ENCODE measurements at places on chromosomes 5 and 9.

DNA sequence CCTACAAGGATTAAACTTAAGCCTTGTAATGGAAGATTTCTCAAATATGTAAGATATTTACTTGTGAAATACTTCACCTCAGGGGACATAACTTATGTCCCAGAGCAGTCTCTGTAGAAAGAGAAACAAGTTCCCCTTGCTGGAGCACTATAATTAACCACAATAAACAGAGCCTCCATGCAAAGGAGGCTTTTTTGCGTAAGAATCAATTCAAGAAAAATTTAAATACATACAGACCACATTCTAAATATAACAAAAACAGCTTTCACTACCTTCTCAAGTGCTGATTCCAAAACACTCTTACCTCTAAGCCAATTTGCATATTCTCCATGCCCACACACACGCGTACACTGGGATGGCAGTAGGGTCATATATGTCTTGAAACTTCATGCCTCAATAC, 30.7 kb upstream of the CCNB1 start:
- DNase-seq: no peak

GRCh38 chr5:36704131-36704530, 97.7 kb downstream of the SLC1A3 start:
- DNase-seq: no peak

DNA sequence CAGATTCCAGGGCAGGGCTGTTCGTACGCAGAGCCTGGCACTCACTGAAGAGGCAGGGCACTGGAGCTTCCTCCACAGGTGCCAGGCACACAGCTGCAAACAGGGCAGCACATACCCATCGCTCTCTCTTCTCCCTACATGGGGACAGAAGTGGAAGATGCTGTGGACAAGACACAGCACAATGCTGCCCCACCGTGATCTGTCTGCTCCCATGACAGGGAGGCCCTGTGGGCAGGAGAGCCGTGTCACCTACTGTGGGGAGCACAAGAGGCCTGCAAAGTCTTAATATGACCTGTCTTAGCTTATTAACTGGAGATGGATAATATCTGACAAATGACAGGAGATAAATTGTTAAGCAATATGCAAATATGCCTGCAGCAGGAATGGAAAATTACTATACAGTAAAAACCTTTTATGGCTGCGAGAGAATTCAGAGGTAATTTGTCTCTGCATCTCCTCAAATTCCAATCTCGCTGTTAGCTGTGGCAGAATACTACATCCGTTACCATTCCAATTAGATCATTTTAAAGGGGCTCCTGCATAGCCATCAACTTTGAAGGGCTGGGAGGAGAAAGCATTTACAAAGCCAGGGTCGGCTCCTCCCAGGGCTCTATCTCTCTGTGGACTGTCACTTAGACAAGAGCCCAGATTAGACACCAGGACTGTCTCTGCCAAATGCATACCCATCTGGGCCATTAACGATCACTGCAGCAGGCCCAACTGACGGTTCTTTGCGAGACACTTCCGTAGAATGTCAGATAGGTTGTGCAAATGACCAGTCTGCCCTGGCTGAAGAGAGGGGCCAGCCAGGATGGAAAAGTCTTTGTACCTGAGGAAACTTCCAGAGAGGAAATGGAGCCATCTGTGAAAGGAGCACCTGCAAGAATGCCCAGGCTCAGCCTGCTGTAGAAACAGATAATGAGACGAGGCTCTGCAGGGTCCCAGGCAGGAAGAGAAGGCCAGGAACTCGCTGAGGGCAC, 90.7 kb upstream of the FSTL4 start:
- no peak for DNase-seq

DNA sequence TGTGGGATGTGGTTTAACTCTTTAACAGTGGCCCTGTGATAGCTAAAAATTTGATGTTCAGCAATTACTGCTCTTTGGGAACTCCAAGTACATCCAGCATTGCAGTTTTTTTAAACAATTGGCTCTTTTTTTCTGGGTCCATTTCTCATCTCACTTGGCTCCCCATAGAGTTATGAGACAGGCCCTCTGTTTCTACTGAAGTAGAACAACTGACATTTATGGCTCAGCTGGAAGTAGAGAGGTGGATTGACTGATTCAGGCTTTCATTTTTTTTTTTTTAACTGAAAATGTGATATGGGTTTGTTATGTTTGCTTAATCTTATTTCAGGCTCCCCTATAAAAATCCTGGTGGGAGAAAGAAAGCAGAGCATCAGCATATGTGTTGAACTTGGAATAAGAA, 96.6 kb upstream of the CD180 start:
- DNase-seq: no peak

GRCh38 chr9:107603281-107603680, 113.7 kb upstream of the KLF4 start:
- no peak for DNase-seq

DNA sequence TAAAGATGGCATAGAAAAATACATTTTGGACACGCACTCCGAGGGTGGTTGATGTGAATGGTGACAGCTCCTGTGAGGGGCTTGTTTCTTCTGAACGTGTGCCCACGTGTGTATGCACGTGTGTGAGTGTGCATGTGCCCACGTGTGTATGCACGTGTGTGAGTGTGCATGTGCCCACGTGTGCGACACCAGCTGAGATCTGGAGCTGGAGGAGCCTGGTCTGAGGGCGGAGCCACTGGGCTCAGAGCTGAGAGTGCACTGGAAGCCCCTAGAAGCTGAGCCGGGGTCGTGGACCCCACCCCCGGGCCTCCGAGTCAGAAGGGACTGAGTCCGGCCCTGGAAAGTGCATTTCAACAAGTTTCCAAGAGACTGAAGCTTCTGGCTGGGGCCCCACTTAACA, 282.5 kb upstream of the IRX4 start:
- DNase-seq: no peak

GRCh38 chr5:154590093-154590724, 112.2 kb upstream of the HAND1 start:
- DNase-seq: no peak

DNA sequence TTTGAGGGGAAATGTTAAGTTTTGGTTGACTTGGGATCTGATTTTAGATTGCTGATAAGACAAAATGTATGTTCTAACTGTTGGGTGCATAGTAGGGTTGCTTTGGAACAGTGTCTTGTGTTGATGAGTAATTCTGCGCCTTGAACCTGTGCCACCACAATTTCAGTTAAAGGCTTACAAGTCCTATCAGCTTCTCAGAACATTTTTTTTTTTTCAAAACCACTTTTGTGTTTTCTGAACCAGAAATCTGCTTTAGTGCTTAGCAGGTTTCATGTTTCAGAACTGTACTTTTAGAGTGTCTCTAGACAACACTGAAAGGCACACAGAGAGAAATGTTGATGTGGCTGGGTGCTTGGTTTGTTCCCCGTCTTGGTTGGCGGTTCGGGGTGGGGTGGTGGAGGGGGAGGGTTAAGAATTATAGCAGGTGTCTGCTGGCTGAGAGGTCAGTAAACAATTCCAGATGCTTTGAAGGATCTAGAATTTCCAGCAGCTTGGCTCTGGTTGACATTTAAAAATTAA, 84.6 kb downstream of the ANKRD55 start:
- no peak for DNase-seq

DNA sequence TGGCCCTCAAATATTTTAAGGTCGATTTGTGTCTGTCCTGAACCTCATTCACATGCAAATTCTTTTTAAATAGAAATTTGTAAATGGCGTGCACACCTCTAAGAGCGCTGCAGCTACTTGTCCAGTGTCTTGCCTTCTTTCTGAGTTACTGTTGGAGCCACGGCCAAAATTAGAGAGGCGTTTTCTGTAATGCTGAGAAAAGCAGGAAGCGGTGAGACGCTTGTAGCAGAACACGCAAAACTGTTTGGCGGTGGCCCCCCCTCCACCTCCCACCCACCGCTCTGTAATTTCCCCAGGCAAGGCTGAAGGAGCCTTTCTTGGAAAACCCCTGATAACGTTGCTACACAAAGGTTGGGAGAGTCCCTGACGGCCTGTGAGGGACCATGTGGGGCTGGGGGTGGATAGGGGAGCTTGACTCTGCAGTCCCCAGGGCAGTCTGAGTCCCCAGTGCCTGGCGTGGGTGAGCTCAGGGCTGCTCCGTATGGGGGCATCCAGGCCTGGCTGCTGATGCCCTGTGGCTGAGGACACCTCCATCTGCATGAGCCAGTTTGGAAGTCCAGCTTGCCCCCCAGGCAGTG, 96.5 kb downstream of the GADD45G start:
- no peak for DNase-seq

DNA sequence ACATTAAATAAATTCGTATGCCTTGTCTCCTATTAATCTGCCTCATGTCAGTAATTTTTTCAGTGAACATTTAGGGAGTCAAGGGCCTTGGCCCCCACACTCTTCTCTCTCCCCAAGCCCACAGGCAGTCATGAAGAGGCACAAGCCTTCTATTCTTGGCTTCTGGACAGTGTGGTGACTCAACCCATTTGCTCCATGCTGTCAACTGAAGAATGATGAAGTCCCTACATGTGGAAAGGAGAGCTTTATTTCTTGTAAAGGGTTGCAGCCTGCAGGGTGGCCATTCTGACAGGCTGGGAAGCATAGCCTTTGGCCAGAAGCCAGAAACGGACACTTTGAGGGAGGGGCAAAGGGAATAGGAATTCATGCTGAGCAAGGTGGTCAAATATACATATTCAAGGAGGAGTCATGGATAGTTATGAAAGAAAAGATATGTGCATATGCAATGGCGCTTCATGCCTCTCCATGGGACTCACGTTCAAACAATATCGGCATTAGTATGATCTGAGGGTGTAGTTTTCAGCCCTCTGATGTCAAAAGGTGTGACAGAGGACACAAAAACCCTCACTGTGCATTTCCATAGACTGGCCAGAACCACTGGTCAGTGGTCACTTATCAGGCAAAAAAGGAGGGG, 31.3 kb downstream of the ANKRA2 start:
- DNase-seq: no peak

DNA sequence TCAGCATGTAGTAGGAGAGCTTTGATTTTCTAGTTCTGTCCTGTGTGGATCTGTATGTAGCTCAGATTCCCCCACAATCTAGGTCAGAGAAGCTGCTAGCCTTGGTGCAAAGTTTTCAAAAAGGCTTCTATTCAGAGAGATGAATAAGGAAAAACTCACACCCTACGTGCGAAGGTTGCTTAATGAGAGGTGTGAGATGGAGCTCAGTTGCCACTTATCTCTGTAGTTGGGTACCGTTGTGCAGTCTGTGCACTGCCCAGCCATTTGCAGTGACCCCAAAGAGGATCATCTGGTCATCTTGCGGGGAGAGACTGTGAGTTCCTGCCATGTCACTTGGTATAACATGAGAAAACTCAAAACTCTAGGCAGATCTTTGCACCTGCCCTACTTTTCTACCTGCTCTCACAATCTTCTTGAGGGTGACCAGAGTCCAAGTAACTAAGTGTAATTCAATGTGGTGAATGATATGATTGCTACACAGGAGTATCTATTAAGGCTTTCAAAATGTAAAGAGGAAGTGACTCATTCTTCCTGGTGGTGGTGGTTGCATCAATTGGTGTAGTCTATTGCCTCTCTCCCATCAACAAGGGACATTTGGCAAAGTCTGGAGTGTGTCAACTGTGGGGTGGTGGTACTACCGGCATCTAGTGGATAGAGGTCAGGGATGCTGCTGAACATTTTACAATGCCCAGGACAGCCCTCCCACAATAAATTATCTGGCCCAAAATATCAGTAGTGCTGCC, 65.2 kb downstream of the TMC1 start:
- no peak for DNase-seq

DNA sequence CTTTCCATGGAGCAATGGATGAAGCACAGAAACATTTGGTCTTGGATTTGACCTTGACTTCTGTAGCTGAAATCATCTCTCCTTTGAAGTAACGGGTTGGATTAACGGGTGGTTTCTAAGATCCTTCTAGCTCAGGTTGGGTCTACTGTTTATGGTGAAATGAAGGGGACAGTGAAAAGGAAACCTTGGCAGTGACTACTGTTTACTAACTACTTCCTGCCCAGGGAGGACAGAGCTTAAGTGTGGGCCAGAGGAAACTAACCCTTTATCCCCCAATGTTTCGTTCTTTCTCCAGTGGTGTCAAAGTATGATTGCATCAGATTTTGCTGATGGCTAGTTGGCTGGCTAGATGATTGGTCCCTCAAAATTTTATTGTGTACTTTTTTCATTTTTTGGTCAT, 22.2 kb downstream of the SKP2 start:
- DNase-seq: no peak

DNA sequence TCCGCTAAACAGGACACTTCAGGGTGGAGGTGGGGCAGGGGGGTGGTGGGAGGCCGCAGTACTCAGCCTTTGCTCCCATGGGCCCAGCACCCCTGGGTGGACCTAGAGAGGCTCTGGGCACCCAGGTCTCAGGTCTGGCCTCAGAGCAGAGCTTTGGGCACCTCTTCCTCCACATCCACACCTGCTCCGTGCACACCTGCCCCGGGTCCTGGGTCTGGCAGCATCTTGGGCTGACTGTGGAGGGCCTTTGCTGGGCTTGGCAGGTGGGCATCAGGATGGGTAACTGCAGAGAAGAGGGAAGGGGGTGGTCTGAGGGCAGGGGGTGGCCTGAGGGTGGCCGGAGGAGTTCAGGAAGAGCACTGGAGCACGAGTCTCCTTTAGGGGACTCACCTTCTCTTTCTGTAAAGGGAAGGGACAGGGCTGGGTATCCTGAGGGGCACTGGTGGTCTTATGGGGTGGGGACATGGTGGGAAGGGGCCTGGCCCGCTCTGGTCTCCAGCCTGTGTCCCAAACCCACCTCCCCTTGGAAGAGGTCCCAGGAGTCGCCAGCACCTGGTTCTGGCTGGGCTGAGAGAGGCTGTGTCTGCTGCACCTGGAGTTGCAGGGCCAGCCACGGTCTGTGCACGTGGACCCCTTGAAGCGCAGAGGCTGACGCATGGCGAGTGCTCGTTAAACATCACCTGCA, 106.7 kb upstream of the IER5L start:
- no peak for DNase-seq

- DNase-seq: no peak
Measured at GRCh38 chr9:2214707-2215106, 199.6 kb downstream of the SMARCA2 start.

GRCh38 chr5:165277661-165278060, 1772.2 kb downstream of the MAT2B start:
- DNase-seq: no peak

- DNase-seq: no peak
Measured at GRCh38 chr9:136808075-136808805, 492 bp downstream of the RABL6 start.

- DNase-seq: no peak
Measured at GRCh38 chr5:122263352-122264030, 48.5 kb upstream of the SNCAIP start.

DNA sequence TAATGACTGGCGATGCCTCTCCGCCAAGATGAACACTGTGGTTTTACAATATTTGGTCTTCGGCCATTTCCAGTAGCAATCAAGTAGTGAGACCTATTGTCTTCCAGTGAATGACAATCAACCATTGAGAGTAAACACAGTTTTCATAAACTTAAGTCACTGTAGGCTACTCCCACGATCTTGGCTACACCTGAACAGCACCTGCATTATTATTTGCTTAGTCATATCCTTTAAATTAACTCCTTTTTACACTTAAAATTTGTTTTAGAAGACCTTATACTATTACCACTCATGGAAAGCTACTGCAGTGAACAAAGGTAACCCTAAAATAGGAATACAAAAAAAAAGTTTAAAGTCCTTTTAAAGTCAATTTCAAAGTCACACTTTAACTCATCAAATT, 58.2 kb downstream of the ZNF354C start:
- no peak for DNase-seq

- DNase-seq: no peak
Measured at GRCh38 chr5:95763941-95764340, 32.8 kb downstream of the RHOBTB3 start.
